ENCODE measurements at places on chromosomes 6 and 20. TPM values are rescaled to one million over a fixed set of nuclear protein-coding genes. Genes with fewer than 3 reads are reported as not detected.

The RGS17 gene
- total RNA-seq, result not detected

The FAM83B gene
- not detected for total RNA-seq

The ZNF343 gene
- total RNA-seq, result 7.5 TPM

The VGLL2 gene
- total RNA-seq, result not detected

The ATP9A gene
- 1.4 TPM for total RNA-seq

The TEAD3 gene
- not detected for total RNA-seq

The VNN1 gene
- not detected for total RNA-seq

The SULF2 gene
- 0.43 TPM for total RNA-seq

The FHL5 gene
- total RNA-seq, result not detected

The TRDN gene
- not detected for total RNA-seq

The FAM162B gene
- not detected for total RNA-seq

The GJA1 gene
- total RNA-seq, result not detected

The STMND1 gene
- not detected for total RNA-seq

The FAM50B gene
- 12.0 TPM for total RNA-seq

The RSPH4A gene
- total RNA-seq, result 0.23 TPM

The ABHD16B gene
- not detected for total RNA-seq

The RRAGD gene
- total RNA-seq, result 10.3 TPM

The MRAP2 gene
- not detected for total RNA-seq

The HTR1E gene
- not detected for total RNA-seq

The GNMT gene
- 1.1 TPM for total RNA-seq

The XKR7 gene
- not detected for total RNA-seq

The CSNK2B gene
- 117 TPM for total RNA-seq

The SYCP2L gene
- total RNA-seq, result not detected

The MICA gene
- total RNA-seq, result 17.4 TPM

The POM121L2 gene
- total RNA-seq, result not detected

The EPPIN gene
- not detected for total RNA-seq

The DEFB121 gene
- not detected for total RNA-seq

The IRF4 gene
- total RNA-seq, result 27.1 TPM

The SLC26A8 gene
- total RNA-seq, result 0.27 TPM

The PRRT1 gene
- total RNA-seq, result 3.1 TPM

The METTL24 gene
- total RNA-seq, result not detected

The SLC17A1 gene
- total RNA-seq, result not detected

The TUBB2A gene
- total RNA-seq, result 30.5 TPM

The TRMT11 gene
- total RNA-seq, result 24.0 TPM

The SPEF1 gene
- not detected for total RNA-seq

The ANKEF1 gene
- 1.5 TPM for total RNA-seq

The CD24 gene
- 0.24 TPM for total RNA-seq

The IP6K3 gene
- total RNA-seq, result not detected

The ADGRF1 gene
- total RNA-seq, result not detected

The HMGCLL1 gene
- total RNA-seq, result not detected

The NT5E gene
- total RNA-seq, result 1.5 TPM

The RNF217 gene
- total RNA-seq, result 2.7 TPM

The VSTM2L gene
- not detected for total RNA-seq

The ECT2L gene
- total RNA-seq, result 0.13 TPM

The PLEKHG1 gene
- total RNA-seq, result 0.65 TPM

The TCF21 gene
- total RNA-seq, result not detected

The SCRT2 gene
- not detected for total RNA-seq

All from naive thymus-derived CD4-positive, alpha-beta T cell (primary cell).